SW480 (cell line): ENCODE measurements at places on chromosomes 12 and 14.

DNA sequence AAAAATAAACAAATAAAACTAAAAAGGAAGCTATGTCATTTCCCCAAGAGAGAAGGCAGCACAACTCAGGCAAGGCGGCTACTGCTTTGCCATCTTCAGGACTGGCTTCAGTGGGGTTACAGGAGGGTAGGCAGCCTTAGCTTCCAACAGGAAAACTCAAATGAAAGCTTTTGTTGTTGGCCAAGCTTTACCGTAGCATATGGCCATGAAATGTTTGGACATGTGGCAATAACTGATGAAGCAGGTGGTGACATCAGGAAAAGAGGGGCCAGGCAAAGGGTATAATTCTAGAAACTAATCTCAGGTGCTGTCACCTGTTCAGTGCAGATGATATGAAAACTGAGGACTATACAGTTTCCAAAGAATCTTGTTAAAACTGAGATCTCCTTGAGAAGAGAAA is 22.8 kb upstream of the NPFF start:
- DNase-seq, result no peak

DNA sequence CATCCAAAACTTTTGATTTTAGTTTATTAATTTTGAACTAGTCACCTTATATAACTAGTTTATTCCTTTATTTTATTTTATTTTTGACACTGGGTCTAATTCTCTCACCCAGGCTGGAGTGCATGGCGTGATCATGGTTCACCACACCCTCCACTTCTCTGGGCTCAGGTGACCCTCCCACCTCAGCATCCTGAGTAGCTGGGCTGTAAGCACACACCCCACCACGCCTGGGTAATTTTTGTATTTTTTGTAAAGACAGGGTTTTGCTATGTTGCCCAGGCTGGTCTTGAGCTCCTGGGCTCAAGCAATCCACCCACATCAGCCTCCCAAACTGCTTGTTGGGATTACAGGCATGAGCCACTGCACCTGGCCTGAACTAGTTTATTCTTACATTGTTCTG is 17.3 kb downstream of the PCNX1 start:
- DNase-seq, result no peak

DNA sequence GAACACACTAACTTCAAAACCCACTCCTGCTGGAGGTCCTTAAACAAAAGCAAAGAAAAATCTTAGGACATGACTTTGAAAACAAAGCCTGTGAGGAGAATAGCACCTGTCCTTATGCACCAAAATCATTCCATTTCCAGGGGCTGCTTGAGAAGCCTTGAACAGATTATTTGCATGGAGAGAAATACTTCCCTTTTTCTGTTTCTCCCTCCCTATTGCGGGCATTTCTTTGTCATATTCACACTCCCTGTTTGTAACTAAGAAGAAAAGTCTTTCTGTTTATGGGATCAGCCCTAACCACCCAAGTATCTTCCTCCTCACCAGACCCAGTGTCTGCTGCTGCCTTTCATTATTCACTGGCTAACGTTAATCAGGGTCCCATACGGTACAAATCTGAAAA is 218.8 kb downstream of the DPF3 start:
- DNase-seq, result no peak

GRCh38 chr12:15050659-15051058 is 77.8 kb downstream of the PDE6H start:
- no peak for DNase-seq

DNA sequence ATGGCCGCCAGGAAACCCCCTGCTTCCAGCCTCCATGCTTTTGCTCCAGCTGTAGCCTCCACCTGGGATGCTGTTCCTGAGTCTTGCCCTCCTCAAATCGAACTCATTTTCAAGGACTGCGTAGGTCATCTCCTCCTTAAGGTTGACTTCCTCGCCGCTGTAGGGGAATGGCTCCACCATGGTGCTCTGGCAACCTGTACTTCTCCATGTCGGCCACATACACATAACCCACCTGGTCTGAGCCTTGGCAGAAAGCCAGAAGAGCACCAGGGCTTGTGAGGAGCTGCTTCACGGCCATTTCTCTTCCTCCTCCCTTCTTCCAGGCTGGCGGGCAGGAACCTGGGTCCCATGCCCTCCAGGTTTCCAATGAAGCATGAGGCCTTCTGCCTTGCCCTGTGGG is 36.7 kb upstream of the BEGAIN start:
- DNase-seq, result no peak

GRCh38 chr12:116784238-116784612 is 46.1 kb downstream of the RNFT2 start:
- DNase-seq, result peak; percentile 17

- DNase-seq, result peak; percentile 98
These were observed 10.0 kb upstream of the DDX47 start for GRCh38 chr12:12803186-12803585.

DNA sequence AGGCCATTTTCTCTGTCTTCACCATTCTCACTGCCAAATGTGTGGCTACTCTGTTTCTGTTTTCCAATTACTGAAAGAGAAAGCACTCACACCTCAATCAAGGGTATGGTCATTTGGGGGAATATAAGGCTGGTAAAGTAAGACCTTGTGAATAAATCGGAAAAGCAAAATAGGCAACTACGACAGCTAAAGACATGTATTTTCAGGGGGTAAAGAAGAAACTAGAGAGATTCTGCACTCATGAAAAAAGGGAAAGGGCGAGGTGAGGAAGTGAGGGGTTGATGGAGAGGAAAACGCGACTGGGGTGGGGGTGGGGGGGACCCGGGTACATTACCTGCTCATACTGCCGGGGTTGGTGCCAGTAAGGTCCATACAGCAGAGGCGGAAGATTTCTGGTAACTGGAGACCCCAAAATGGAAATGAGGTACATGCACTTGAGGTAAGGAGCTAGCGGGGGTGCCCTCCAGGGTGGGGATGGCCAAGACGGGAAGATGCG is 19.3 kb downstream of the CHD8 start:
- no peak for DNase-seq

GRCh38 chr12:98997899-98998298 is 352.8 kb downstream of the APAF1 start:
- no peak for DNase-seq

DNA sequence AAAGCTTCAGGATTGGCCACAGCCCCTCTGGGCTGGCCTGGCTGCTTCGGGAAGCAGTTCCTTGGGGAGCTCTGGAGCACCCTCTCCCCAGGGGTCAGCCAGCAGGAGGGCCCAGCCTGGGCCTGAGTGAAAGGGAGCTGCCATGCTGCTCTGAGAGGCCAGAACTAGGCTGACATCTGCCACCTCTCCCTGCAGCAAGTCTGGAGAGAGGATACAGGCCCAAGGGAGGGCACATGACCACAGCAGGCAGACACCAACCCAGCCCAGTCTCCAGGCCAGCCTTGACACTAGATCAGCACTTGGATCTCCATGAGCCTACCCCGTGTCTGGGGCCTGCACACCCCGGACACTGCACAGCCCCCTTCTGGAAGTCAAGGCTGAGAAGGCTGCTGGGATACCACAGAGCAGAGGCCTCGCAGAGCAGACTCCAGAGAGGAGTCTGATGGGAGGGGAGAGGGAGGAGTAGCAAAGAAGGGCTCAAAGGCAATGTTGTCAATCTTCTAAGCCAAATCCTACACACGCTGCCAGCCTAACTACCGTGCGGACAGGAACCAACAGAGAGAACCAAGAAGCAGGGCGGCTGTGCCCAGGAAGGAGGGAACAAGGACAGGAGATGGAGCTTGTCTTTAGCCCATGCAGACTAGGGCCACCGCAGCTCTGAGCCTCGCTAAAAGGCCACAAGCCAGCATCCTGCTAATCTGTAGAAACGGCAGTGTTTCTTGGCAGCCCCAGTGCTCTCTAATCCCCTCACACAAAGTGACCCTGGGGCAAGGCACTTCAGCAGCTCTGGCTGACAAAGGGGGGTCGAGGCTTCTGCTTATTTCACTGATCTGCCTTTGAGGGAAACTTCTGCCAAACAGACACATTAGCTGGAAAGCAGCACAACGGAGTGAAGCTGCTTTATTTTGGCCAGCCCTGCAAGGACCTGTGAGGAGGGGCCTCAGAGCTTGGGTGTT is 12.9 kb downstream of the COL2A1 start:
- DNase-seq, result no peak

- DNase-seq, result no peak
These were observed 70.7 kb downstream of the TAOK3 start for GRCh38 chr12:118302053-118302452.

DNA sequence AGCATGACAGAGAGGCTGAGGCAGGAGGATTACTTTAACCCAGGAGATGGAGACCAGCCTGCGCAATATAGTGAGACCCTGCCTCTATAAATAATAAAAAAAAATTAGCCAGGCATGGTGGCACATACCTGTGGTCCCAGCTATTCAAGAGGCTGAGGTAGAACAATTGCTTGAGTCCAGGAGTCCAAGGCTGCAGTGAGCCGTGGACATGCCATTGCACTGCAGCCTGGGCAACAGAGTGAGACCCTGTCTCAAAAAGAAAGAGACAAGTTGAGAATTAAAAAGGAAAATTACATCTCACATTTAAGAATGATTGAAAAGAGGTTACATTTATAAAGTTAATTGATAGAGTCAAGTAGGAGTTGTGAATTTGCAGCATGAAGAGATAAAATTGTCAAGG is 91.4 kb upstream of the TMPO start:
- no peak for DNase-seq

- DNase-seq, result peak; percentile 25
These were observed 15.6 kb upstream of the CALM1 start for GRCh38 chr14:90381011-90381786.

- no peak for DNase-seq
These were observed 12.7 kb downstream of the ERC1 start for GRCh38 chr12:1003600-1004271.

DNA sequence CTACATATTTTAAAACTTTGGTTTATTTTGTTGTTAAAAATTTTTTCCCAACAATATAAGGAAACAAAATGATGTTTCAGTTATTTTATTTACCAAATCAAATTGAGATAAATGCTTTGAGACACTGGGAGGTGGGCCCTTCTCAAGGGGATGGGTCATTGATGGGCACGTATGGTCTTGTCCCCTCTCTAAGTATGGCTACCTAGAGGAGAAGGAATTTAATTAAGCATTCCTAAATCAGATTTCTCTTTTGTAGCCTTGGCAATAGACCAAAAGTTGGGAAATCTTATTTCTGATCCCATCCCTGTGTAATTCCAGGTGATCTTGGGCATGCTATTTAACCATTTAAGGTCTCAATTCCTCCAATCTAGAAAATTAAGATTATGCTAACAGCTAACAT is 79.0 kb downstream of the SCN8A start:
- no peak for DNase-seq

DNA sequence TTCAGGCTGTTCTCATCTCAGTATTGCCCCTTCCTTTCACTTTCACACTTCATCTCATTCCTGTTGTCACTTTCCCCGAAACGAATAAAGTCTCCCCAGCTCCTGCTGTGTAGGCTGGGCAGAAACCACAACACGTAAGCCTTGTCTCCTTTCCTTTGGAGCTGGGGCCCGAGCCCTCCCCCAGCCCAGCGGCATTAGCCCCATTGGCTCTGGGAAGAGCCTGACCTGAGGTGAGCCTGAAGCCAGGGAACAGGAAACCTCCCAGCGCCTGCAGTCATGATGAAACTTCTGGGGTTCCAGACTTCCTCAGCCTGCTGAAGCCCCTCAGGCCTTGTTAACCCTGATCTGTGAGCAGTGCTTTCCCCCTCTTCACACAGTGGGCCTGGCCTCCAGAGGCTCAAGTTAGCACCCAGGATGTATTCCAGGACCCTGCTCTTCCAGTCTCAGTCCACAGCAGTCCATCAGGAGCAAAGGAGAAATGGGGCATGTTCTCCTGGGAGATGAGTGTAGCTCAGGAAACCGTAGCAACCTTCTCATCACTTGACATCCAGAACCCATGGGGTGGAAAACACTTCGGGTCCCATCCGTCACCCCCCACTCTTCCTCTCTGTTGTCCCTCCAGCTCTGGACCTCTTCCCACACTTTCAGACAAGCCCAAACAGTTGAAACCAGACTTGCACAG is 21.8 kb downstream of the VASH1 start:
- no peak for DNase-seq

DNA sequence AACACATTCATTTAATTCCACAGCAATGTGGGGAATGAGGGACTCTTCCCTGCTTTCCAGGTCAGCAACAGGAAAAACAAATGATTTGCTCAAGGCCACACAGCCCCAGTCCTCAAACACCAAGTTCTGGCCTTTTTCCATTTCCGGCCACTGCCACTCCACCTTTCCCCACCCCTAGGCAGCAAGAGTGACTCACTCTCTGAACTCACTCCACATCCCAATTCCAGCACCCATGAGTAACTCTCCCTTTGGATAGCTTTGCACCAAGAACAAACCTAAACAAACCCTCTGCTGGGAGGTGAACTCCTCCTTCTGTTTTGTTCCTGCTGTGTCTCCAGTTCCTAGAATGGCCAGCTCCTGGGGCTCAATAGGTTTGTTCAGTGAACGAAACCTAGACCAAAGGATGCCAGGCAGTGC is 30.4 kb upstream of the PLEKHG6 start:
- peak; percentile 98 for DNase-seq

- peak; percentile 93 for DNase-seq
These were observed 15.7 kb downstream of the TBX3 start for GRCh38 chr12:114668151-114668885.

- peak; percentile 90 for DNase-seq
These were observed 111.4 kb downstream of the DACT1 start for GRCh38 chr14:58749066-58749669.

DNA sequence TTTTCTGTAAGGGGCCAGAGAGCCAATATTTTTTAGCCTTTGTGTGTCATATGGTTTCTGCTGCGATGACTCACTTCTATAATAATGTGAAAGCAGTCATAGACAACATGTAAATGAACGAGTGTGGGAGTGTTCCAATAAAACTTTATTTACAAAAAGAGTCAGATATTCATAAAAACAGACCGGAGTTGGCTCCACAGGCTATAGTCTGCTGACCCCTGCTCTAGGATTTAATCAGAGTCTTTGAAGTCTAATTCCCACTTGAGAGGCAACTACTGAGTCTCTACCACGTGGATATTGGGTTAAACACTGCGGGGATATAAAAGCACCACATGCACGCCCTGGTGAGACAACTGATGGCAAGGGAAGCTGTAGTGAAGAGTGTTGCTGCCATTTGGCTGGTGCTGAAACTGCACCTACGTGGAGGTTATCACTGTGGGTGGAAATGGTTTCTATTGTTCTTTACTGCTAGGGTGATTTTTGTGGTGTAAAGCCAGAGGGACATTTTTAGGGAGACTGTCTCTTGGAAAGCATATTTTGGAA is 3.6 kb upstream of the NINJ2 start:
- peak; percentile 54 for DNase-seq

- no peak for DNase-seq
These were observed 399.6 kb downstream of the KCNH5 start for GRCh38 chr14:62645649-62646048.

DNA sequence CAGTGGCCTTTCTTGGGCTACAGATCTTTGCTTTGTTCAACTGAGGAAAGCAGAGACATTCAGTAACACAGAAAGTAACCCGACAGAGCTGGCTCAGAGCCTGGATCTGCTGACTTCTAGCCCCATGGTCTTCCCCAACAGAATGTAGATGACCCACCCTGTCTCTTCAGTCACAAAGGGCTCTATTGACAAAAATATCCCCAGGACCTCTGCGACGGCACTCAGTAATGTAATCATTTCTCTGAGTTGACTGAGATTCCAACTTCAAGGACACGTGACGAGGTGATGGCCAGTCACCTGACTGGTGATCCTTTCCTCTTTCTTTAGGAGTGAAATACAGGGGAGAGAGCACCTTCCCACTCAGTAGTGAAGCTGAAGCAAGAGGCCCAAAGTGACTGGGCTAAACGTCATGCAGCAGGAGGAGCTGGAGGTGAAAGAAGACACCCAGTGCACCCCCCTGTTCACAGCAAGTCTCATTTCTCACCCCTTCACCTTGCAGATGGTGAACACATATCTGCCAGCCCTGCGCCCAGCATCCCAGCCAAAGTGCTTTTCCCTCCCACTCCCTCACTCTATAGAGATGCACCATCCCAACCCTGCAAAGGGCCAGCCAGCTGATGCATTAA is 179.2 kb upstream of the EGLN3 start:
- no peak for DNase-seq
